A375 (cell line): ENCODE measurements at places on chromosomes 2 and 18. TPM values are rescaled to one million over a fixed set of nuclear protein-coding genes. Genes with fewer than 3 reads are reported as not detected.

Gene GRHL1
- total RNA-seq: 0.30 and 0.56 TPM in 2 replicates

Gene EEF1B2
- 535 and 568 TPM in 2 replicates for total RNA-seq

Gene CDK15
- not detected in 2 replicates for total RNA-seq

Gene SLC4A5
- 0.16 TPM in 1 of 2 replicates, not detected in the other for total RNA-seq

Gene DNAJC10
- 33.5 and 53.4 TPM in 2 replicates for total RNA-seq

Gene TNFRSF11A
- 0.80 and 2.5 TPM in 2 replicates for total RNA-seq

Gene TMEM182
- total RNA-seq: 0.98 and 3.1 TPM in 2 replicates

Gene RAX
- total RNA-seq: not detected in 2 replicates

Gene ASNSD1
- total RNA-seq: 34.4 and 37.7 TPM in 2 replicates

Gene SLC19A3
- total RNA-seq: 0.68 and 1.1 TPM in 2 replicates

Gene MYO7B
- total RNA-seq: 0.79 and 0.80 TPM in 2 replicates

Gene SLC38A11
- not detected in 2 replicates for total RNA-seq

Gene LINC00305
- not detected in 2 replicates for total RNA-seq
